Stimulated activated CD4-positive, alpha-beta T cell treated with anti-CD3 and anti-CD28 coated beads, Interleukin-1b, Interleukin-23, amount 100 ng/mL, for 1 hour (primary cell): ENCODE measurements at places on chromosomes 7 and 10.

- DNase-seq, result no peak
Observed at GRCh38 chr7:83861-84632, 108.3 kb upstream of the FAM20C start.

DNA sequence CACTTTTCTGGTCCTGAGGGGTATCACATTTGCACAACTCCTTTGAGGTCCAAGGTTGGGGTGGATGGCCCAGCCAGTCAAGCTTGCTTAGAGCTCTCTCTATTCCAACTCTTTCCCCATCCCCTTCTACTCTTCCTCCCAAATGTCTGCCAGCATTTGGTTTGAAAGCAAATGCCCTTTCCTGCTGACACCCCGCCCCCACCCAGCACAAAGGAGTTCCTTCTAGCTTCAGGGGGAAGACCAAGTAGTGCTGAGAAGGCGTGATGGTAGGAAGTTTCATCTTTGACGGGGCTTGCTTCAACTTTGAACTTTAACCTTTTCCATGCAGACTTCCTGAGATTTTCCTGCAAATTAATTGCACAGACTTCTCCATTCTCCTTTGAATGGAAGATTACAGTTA is 137.5 kb upstream of the TCF7L2 start:
- DNase-seq, result no peak

DNA sequence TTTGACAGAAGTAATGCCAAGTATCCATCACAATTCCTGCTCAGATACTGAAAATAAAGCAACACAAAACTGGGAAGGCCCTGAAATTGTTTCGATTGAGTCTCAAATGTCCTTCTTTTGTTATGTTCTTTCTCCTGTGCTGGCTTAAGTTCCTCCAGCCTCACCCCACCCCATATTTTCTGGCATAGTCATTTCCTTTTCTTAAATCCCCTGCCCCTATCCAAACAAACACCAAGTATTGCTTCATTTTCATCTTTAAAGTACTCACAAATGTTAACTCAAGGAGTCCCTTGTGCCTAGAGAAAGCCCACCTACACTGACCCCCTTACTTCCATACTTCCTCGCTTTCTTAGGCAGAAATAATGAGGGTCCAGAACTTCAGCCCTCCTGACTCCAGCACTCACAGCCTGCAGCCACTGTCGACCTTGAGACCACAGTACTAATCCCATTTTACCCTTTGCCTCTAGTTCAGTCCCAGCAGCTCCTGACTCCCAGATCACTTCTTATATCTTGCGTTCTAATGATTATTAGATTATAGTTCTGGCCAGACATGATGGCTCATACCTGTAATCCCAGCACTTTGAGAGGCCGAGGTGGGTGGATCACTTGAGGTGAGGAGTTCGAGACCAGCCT is 73.2 kb upstream of the ST8SIA6 start:
- no peak for DNase-seq

- DNase-seq, result no peak
Observed at GRCh38 chr10:49726593-49726992, 35.5 kb downstream of the OGDHL start.

- DNase-seq, result no peak
Observed at GRCh38 chr7:76053461-76053860, 5.6 kb downstream of the MDH2 start.

DNA sequence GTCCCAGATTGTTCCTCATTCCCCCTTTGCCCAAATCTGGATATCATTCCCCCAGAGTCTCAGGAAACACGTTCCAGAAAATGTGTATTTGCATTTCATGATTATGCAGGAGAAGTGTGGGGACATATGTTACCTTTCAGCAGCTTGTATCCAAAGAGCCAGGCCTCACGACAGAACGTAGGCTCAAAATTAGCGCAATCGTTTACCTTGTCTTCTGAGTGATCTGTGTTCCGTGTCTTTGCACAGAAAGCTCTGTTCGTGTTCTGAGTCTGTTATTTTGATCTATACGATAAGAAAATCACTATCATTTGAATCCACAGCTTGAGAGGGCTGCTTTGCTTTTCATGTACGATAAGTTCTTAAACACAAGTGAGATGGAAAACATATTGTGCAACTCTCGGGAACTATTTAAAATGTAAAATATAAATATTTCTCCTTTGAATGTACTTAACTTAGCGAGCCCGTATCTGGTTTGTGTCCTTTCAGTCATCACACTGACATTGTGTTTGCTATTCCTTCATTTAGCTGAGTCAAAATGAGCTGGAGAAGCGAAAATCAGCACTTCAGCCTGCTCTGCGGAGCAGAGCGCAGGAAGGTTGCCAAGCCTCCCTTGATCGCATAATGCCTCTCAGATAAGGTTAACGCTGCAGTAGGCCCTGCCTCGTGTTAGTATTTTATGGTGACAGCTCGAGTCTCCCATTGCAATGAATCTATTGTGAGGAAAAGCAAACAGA is 80.2 kb upstream of the CACNB2 start:
- no peak for DNase-seq

DNA sequence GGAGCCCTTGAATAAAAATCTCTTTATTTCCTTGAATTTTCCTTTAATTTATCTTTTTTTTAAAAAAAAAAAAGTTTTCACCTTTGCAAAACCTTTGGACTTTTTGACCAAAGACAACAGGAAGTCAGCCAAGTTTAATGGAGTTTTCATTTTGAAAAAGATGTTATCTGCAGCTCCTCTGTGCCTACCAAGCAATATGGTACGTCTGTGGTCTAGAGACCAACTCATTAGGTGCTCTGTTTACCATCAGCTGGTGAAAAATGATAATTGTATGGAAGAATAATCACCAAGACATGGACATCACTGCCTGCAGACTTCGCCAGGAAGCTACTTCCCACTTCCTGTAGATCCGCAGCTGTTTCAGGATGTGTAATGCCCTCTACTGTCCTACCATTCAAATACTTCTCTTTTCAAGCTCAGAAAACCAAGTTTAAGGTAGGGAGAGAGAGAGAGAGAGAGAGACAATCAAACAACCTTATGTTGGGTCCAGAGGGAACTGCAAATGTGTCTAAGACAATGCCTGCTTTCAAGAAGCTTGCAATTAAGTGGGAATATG is 18.7 kb downstream of the PLXNA4 start:
- no peak for DNase-seq

- no peak for DNase-seq
Observed at GRCh38 chr7:14828053-14828452, 74.5 kb downstream of the DGKB start.

DNA sequence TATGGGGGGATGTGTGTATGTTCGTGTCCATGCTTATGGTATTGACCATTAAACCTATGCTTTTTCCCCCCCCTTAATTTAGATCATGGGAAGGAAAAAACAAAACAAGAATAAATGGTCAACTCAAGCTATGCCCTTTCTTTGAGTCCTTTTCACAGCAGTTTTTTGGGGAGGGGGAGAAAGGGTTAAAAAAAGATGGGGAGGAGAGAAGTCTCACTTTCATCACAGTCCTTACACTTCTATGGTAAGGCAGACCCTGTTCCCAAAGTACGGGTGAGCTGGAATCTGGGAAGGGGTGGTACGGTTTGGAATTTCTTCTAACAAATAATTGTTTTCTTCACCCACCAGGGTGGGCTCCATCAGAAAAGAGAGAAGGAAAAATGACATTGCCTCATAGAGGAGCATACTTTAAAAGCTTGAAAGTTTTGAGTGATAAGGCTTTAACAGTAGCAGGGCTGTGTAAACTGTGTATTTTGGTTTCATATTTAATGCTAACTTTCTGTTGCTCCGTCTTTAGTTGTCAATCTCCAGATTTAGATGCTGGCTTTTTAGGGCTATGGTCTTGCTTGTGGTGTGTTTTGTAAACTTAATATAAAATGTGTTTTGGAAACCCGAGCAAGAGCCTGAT is 180.1 kb downstream of the TCF7L2 start:
- no peak for DNase-seq

DNA sequence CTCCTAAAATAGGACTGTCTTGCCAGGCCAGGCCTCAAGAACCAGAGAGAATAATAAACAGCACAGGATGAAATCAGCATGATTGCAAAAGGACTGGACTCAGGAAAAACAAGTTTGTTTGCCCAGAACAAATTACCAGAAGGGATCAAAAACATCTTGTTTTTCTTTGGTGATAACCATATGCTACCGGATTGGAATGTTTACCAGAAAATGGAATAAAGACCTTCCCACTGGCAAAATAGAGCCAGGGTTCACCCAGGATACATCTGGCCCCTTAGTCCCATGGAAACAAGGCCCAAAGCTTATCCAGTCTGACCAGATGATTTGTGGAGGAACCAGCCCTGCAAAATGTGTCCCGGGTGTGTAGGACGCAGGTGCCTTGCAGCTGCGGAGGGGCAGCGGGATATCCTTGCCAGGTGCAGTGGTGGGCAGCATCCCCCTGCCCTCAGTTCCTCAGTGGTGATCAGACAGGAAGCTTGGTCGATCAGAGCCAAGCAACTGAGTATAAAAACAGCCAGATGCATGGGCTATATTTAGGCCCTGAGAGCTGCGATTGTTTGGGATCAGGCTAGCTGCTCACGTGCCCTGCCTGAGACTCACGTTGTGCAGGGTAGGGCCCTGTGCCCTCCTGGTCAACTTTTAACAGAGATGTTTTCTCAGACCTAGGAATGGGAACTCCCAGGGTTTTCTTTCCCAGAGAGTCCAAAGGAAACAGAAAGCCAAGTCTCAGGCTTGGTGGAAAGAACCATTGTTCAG is 4.6 kb upstream of the ZNF22 start:
- DNase-seq, result no peak

GRCh38 chr10:105149371-105149891 is 508.3 kb downstream of the SORCS3 start:
- DNase-seq, result no peak

- DNase-seq, result no peak
Observed at GRCh38 chr7:137977173-137977572, 24.7 kb downstream of the CREB3L2 start.

DNA sequence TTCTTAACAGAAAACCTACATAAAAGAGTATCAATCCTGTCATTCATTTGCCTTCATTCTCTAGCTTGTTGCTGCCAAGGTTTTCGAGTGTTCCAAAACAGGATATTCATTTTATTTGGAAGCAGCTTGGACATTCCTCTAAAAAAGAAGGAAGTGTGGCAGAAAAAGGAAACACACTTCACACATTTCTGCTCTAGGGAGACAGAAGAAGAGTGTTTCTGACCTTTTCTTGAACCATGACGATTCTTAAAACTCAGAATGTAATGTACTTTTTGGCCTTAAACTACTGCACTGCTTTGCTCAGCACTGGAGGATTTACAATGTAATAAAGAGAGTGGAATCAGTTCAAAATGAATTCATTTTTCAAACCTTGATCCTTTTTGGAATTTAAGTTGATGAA is 81.3 kb downstream of the SEMA3A start:
- DNase-seq, result no peak
